Lung (tissue), 17 donors: ENCODE measurements at places on chromosomes 2 and 18. TPM values are rescaled to one million over a fixed set of nuclear protein-coding genes. Genes with fewer than 3 reads are reported as not detected.

- no peak for DNase-seq
These were observed 22.9 kb upstream of the TYMS start for GRCh38 chr18:634551-635045.

ERMN gene
- 1.6 TPM for total RNA-seq

DNA sequence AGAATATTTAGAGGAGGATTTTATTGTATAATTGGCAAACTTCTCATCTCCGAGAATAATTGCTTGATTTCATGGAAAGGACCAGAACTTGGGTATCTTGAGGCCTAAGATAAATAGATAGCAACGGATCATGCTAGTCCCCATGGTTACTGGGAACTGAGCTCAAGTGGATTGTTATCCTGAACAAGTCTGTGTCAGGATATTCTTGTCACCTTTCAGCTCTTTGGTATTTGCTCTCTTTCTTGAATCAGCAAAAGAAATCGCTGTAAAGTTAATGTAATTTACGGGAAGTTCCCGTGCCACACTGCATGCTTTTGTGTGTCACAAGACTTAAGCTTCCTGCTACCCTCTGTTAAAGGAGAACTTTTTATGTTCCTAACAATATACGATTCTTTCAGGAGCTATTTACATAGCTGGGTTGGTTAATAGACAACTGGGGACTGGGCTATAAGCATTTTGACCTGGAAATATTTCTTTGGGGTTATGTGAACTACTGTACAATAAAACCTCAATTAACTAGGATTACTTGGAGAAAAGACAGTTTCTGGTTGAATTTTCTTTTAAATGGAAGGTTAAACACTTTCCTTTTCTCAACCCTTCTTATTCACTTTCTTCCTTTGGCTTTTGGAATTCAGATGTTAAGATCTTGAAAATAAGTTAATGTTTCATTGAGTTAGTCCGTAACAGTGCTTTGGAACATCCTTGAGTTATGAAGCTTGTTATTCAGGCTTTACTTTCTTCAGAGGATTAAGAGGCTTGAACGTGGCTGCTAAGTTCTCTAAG, 151.2 kb downstream of the FMNL2 start:
- no peak for DNase-seq

GRCh38 chr18:26943906-26944305, 78.4 kb upstream of the AQP4 start:
- DNase-seq, result no peak

- DNase-seq, result no peak
These were observed 492.1 kb upstream of the MYT1L start for GRCh38 chr2:2823061-2823753.
